ENCODE measurements at places on chromosomes 2 and 18.

DNA sequence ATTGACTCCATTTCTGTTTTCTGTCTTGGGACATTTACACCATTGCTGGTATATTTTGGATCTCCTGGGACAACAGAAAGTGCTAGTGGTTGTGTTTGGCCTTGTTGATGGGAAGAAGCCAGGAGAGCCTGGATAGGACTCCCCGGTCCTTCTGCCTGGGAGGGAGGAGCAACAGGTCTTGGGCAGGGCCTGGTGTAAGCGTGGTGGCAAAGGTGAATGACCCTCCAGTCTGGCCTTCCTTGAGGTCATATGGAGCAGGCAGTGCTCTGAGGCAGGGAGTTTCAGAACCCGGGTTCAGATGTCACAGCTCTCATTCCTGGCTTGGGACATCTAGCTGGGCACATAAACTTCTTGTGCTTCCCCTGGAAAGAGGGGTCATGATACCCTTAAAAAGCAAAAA is 56.0 kb upstream of the RBM44 start:
- no peak for DNase-seq

- DNase-seq: no peak
These were observed 1.0 kb downstream of the FAM136A start for GRCh38 chr2:70300771-70301343.

DNA sequence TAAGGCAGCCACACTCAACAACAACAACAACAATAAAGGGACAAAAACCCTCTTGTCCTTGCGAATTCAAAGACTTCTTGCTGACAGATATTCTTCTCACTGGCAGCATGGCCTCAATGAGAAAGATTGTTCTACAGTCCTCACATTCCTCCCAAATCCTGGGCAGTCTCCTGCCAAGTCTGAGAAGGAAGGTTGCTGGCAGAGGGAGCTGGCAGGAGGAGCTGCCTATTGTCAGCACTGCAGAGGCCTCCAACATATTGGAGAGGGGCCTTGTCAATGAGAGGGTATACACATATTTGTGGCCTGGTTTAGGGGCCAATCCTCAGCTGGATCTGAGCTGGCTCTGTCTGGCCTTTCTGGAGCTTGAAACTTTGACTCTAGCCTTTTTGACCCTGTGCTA is 63.5 kb downstream of the LAMA3 start:
- DNase-seq: no peak

- DNase-seq: no peak
These were observed 24.2 kb upstream of the BZW1 start for GRCh38 chr2:200787351-200788120.

DNA sequence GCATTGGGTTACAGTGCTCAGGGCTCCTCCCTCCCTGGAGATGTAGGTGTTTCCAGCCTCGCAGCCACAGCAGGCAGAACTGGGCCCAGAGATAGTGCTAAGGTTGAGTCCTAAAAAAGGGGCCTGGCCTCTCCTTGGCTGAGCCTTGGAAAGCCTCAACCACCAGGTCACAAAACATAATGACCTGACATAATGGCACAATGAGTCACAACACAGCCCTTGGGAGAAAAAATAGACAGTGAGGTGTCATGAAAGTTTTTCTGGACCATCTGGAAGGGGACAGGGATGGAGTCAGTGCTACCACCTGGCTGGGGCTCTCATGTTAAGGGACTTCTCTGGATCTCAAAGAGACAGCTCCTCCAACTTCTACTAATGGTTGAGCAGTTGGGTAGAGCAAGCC is 92.4 kb upstream of the LCLAT1 start:
- DNase-seq: no peak

DNA sequence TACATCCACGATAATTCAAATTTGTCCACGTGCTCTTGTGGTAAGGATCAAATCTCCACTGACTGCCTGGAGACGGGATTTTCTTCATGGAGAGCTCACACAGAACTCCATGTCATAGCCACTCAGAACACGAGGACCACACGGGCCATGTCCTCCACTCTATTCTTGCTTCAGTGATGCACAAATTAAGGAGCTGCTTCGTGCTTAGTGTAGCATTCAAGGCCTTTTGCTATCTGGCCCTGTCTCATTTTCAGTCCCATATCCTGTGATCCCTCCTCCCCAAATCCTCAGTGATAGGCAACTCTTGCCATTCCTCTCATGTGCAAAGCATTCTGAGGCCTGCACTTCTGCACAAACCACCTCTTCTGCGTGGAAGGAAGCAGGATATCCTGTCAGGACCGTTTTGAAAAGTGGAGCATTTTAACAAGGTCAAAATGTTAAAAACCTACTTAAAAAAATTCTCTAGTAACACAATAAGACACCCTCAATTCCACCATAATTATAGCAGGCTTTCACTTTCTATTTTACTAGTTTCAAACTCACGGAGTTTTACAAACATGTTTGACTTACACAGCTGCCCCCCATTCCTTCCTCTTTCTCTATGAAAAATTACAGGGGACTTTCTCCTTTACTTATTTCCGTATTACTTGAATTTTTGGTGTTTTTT is 35.2 kb downstream of the ST3GAL5 start:
- no peak for DNase-seq

DNA sequence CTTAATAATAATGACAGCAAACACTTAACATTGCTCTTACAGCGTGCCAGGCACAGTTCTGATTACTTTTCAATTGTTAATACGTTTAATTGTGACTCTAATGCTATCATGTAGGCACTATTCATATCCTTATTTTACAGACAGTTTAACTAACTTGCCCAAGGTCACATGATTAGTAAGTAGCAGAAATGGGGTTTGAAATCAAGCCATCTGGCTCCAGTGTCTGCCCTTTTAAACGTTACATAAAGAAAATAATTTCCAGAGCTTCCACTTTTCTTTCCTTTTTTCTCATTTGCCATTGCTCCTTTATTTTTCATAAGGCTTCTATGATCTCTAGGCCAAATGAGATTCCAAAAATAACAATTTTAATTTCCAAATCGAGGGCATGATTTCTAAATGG is 50.6 kb upstream of the IKZF2 start:
- no peak for DNase-seq

GRCh38 chr2:158128168-158128973 is 26.7 kb downstream of the UPP2 start:
- no peak for DNase-seq

GRCh38 chr2:68880213-68880612 is 9.0 kb upstream of the BMP10 start:
- DNase-seq: no peak

GRCh38 chr2:39640107-39640506 is 25.6 kb upstream of the TMEM178A start:
- DNase-seq: no peak

DNA sequence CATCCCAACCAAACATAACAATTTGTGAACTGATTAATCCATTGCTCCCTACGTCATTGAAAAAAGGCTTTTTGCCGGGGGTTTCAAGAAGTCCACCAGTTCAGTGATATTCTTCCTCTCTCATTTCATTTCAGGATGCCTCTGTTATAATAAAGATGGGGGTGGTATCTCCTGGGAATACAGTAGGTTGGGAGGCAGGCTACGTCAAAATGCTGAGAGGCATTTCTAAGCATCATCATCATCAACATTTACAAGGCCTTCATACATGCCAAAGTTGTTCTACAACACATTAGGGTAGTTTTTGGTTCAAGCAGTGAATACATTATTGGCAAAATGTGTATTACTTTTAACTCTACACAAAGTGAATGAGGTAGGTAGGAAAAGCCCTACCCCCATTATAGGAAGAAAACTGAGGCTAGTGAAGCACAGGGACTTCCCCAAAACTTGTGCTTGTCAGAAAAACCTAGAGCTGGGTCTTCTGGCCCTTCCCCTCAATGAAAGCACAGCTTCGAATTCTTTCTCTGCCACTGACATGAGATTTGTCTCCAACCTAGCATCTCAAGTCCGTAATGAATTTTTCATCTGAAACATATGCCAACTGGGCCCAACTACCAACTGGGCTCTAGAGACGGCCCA is 11.3 kb downstream of the OSR1 start:
- DNase-seq: no peak

DNA sequence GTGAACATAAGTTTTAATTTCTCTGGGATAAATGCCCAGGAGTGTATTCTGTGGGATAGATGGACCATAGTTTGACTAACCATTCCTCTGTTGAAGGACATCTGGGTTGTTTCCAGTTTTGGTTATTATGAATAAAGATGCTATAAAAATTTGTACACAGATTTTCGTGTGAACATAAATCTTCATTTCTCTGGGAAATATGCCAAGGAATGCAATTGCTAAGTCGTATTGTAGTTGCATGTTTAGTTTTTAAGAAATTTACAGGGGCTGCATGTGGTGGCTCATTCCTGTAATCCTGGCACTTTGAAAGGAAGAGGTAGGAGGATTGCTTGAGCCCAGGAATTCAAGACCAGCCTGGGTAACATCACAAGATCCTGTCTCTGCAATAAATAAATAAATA is 6.9 kb upstream of the SLC11A1 start:
- DNase-seq: no peak

DNA sequence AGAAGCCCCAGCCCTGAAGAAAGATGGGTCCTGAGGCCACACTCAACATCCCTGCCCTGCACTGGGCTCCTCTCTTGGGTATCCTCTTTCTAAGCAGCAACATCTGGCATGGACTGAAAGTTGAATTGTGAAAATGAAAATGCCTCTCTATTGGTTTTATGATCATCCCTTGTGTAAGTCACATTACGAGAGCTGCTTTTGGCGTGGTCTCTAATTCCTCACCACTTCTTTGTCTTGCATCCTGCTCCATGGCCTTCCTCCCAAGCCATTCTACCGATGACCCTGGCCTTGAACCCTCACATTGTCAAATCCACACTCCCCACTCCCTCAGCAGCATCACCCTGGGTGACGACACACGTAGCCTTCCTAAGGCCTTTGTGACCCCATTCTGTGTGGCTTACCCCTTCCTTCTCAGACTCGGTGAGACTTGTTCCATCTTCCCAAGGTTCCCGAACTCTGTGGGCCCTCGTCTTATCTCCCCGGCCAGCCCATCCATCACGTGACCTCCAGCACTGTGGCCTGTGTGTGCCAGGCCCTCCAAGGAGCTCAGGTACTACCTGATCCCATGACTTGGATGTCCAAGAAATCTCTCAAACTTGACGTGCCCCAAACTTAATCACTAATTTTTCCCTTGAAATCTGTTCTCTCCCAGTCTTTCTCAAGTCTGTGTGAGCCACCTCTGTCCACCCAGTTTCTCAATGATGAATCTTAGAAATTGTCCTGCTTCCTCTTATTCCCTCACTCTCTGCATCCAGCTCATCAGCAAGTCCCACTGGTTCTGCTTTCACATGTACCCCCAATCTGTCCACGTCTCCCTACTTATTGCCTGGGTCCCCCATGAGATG is 194.7 kb upstream of the HS6ST1 start:
- DNase-seq: no peak

GRCh38 chr2:198309673-198310280 is 505.4 kb downstream of the PLCL1 start:
- DNase-seq: peak; percentile 47

DNA sequence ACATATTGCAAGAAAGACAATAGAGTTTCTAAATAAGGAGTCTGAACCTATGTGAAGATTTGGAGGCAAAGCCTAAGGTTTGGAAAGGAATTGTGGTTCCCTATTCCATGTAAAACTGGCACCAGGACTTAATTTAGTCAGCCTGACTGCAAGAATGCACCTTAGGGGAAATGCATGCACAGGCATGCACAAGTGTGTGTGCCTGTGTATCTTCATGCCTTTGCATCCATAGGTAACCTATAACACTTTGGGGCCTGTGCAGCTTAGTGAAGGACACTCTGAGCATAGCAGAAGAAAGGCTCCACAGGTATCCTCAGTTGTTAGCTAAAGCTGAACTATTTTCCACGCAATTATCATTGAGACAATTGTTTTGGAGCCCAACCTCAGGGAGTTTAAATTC is 73.4 kb downstream of the RPRM start:
- DNase-seq: no peak

GRCh38 chr18:45285251-45285650 is 330.0 kb upstream of the SLC14A2 start:
- no peak for DNase-seq

Measured in NCI-H2029 treated with DMSO at 0.1 percent for 48 hours (cell line).